Esophagus squamous epithelium (tissue), 5 donors: ENCODE measurements at places on chromosomes 2 and 18.
A peak's percentile ranks its signal among the peaks of the same experiment; 100 is the strongest.

- no peak for DNase-seq
These were observed 203.6 kb downstream of the UBE2E3 start for GRCh38 chr2:181183878-181184542.

DNA sequence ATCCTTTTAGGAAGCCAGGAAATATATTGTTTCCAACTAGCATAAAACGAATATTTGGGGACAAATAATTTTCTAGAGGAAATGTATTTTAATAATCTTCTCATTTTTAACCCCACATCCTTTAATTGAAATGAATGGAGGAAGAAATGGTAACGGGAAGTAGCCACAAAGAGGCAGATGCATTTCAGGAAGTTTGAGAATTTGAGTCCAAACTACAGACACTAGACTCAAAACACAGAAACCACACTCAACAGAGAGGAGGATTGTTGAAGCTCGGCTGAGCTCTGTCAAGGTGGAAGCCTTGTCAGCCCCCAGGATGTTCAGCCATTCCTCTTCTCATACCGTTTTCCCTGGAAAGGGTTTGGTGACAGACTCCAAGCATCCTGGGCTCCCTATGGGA, 288.5 kb downstream of the NAPG start:
- no peak for DNase-seq

- no peak for DNase-seq
These were observed 27.9 kb upstream of the FHL2 start for GRCh38 chr2:105426626-105427292.

DNA sequence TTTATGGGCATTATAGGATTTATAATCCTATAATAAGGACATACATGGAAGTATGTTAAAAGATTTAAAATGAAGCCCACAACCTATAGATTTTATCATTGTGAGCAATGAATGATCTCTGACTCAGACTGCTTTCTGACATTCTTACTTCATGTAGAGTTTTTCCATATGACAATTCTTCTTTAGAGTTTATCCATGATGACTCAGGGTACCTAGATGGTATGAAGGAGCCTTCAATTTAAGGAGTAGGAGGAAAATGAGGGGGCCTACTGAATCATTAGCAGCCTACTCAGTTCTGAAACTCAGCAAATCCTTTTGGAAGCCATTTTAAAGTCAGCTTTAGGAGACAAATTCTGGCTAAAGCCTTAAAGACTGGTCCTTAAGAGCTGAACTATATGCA, 10.4 kb downstream of the PELI1 start:
- DNase-seq, result no peak

- no peak for DNase-seq
These were observed 88.1 kb upstream of the KLF7 start for GRCh38 chr2:207253666-207254345.

- no peak for DNase-seq
These were observed 604.2 kb downstream of the GALR1 start for GRCh38 chr18:77853859-77854258.

DNA sequence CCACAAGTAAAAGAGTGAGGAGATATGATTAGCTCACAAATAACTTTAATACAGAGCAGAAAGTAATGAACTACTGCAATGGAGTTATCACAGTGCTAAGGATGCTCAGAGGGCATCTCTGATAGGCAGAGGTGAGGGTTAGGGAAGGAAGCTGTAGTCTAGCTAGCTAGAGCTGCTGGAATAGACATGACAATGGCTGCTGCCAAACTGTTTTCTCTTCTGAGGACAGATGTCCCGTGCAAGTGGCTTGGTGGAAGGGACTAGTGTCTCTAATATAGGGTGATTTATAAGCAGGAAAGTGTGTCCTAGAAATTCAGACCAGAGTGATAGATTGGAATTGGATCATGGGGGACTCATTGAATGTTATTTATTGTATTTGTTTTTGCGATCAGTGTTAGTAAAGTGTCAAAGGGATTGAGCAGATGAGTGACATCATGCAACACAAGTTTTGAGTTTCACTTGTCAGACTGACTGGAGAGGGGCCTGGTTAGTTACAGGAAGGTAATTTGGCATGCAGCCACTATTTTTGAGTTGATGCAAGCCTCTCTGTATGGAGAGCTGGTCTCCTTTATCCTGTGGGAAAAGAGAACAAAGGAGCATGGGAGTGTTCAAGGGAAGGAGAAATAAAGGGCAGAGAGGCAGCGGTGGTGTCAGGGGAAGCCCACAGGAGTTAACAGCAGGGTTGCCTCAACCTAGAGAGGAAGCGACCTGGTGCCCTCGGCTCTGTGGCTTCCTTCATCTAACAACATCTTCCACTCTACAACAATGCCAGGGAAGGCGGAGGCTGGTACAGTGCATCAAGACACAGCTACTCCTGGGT, 1.9 kb downstream of the CTLA4 start:
- no peak for DNase-seq

- no peak for DNase-seq
These were observed 179.9 kb upstream of the NCKAP5 start for GRCh38 chr2:133748007-133748700.

DNA sequence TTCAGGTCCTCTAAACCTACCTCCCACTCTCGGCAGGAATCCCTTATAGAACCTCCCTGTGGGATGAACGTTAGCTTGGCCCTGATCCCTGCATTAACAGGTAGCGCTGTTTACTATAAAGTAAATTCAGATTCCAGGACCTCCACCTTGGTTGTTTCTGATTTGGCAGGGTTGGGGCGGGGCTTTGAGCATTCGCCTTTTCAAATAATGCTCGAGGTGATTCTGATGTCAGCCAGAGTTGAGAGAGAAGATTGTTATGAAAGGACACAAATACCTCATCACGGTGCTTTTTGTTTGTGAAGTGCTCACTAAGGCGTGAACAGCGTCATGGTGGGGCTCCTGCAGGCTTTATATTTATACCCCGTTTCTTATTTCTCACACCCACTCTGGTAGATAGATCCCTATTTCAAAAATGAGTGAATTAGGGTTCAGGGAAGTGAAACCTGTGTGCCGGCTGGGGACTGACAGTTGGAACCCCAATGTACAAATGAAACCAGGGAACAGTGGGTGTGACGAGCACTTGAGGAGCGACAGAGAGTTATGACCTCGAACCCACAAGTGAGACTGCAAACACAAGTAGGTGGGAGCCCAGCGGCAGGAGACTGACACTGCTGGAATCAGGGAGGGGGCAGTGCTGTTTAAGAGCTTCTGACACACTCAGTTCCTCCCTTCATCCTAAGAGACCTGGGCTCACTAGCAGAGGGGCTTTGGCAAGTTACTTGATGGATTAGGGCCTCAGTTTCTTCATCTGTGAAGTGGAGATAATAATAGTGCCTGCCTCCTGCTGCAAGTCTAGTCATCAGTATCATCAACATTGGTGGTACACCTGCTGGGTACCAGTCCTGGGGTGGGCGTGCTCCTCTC, 14.2 kb upstream of the CXCR4 start:
- DNase-seq, result peak; percentile 36

GRCh38 chr2:38499548-38500282, 103.0 kb downstream of the HNRNPLL start:
- no peak for DNase-seq

DNA sequence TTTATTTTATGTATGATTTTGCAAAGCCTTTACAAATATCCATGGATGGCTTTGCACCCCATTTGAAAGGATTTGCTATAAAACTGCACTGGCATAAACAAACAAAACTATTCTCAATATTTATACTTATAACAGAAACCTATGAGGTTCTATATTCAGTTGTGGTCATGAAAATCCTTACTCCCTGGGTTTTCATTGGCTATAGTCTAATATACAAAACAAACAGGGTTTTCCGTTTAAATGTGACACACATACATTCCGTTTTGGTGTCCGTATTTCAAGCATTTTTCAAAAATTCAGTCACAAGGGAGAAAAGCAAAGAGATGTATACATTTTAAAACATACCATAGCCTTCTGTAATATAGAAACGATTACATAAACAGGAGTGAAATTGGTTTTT, 100.0 kb downstream of the TCF4 start:
- DNase-seq, result no peak
